ENCODE measurements at places on chromosomes 6 and 20.

DNA sequence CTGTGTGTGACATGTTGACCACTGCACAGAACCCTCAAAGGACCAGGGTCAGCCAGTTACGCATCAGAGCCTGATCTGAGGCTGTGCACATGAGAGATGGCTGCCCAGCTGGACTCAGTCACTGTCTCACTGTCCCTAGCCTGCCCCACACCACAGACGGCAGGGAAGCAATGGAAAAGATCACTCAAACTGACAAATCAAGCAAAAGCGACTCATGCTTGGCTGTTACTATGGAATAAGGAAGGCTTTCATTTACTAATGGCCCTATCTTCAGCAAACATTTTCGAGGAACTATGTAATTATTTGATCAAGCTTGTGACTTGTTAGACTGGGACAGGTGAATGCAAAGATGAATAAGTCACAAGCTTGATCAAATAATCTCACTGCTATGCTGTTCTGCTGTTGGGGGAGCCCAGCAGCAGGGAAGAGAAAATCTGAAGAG is 137.0 kb downstream of the SLC23A2 start:
- DNase-seq: no peak

- DNase-seq: no peak
Observed at GRCh38 chr20:51284871-51285270, 257.6 kb downstream of the NFATC2 start.

GRCh38 chr6:42664718-42665117 is 57.7 kb downstream of the PRPH2 start:
- DNase-seq: no peak

GRCh38 chr20:63376283-63377250 is 15.4 kb upstream of the CHRNA4 start:
- DNase-seq: no peak

- no peak for DNase-seq
Observed at GRCh38 chr20:40797425-40797824, 108.4 kb upstream of the MAFB start.

- DNase-seq: no peak
Observed at GRCh38 chr6:32164295-32164694, at the start of gene EGFL8. Gene EGFL8, plus strand, starts transcription at chr6:32164595. Its CDS starts 1,571 bp downstream, at chr6:32166166.

DNA sequence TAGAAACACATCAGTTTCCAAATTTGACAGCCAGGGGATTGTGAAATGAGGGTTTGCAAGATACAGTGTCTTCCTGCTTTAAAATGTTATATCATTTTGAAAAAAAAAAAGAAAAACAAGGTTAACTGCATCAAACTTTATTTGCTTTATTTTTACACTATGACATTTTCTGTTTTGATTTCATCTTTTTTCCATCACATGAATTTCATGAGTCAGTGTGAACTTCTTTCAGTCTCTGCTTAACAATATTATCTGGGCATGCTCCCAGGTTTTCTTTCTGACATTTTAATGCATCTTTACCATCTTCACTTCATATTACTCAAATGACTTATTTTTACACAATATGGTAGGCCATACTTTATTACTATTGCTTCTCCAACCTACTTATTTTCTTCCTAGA is 1.9 kb downstream of the NCOA7 start:
- DNase-seq: no peak

DNA sequence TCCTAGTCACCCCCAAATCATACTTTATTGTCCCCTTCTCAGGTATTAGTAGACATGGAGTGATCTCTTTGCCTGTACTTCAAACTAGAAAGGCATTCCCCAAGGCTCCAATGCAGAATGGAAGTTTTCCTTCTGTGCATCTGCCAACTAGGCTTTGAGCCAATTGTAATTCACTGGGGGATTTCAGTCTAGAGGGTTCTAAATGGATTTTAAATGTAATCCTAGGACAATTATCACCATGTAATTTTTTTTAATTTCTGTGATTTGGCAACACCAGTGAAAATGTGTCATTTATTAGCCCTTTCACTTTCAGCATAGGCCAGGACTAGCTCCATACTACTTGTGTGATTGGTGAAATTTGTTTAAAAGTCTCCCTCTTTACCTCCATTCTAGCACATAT is 557.6 kb upstream of the MARCKS start:
- DNase-seq: no peak

- no peak for DNase-seq
Observed at GRCh38 chr6:47794577-47795135, 12.8 kb downstream of the OPN5 start.

GRCh38 chr20:42901689-42902440 is 287.8 kb downstream of the PTPRT start:
- DNase-seq: no peak

- no peak for DNase-seq
Observed at GRCh38 chr6:89596484-89596883, 42.1 kb downstream of the LYRM2 start.

DNA sequence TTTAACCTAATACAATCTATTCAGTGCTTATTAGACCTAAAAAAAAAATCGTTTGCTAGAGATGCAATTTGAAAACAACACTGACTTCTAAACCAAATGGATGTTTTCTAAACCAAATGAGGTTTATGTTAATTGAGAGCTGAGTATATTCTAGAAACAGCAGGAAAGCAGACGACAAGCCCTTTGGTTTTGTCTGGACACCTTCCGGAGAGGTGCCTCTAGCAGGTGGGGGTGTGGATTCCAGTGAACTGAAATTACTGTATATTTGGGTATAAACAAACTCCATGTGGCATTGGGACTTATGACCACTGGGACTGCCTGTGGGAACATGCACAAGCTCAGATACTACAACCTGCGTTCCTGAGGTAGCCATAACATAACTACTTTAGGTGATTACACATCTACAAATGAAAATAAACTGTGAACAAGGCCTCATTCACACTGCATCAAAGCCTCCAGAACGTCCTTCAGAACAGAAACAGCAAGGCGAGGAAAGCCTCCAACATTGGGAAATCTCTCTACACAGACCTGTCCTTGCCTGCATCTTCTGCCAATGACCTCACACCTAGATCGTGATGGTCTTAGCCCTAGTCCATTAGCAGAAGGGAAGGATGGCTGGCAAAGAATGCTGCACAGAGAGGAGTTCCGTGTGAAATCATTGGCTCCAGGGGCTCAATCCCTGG is 206.8 kb upstream of the FOXQ1 start:
- no peak for DNase-seq

DNA sequence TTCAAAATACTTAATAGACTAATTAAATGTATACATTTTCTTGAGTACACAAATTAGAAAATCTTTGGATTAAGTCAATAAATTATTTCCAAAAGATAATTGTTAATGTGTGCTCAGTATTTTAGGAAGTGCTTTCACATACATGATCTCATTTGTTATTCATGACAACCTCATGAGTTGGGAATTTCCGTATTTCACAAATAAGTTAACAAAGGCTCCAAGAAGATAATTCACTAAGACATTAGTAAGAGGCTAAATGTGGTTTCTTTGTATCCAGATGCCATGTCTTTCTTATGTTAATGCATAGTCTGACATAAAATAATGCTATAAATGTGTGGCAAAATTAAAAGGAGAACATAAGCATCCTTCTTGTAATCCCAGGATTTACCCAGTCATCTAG is 79.5 kb upstream of the TCF21 start:
- no peak for DNase-seq

DNA sequence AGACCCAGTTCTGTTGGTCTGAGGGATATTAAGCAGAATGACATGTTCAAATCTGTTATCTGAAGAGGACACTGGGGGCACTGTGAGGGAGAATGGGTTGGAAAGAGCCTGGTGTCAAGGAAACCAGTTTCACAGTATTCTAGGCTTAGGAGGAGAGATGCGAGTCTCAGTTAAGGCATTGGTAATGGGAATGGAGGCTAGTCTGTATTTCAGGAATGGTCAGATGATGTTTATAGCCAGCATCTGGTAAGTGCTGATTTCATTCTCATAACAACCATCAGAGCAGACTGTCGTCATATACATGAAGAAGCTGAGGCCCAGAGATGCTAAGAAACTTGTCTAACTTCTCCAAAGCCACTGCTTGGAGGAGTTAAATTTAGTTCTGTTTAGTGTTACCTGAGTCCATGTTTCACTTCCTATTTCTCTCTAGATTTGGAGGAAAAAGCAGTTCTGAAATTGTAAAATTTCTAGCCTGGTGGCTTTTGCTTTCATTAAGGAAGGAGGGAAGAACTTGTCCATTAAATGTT is 242.0 kb downstream of the ARID1B start:
- DNase-seq: no peak

- no peak for DNase-seq
Observed at GRCh38 chr20:57860576-57860975, 150.8 kb upstream of the PMEPA1 start.

GRCh38 chr20:63284083-63284440 is 8.9 kb upstream of the COL20A1 start:
- no peak for DNase-seq

DNA sequence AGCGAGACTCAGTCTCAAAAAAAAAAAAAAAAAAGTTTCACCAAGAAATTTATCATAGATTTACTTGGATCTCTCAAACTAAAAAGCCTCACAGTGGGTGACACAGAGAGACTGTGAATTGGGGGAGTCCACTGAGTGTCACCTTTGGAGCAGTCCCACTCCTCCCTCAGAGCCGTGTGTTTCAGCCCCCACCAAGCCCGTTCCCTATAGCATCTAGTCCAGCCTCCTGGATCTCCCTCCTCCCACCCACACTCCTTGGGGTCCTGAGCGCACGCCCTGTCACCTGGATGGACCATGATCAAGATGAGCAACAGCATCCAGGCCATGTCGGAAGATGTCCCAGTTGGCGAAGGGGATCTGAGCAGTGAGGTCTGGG is 422 bp downstream of the NCR3 start:
- no peak for DNase-seq

GRCh38 chr6:55082021-55082420 is 92.3 kb upstream of the HCRTR2 start:
- no peak for DNase-seq

- no peak for DNase-seq
Observed at GRCh38 chr6:28326371-28326948, 9.5 kb downstream of the ZSCAN31 start.

DNA sequence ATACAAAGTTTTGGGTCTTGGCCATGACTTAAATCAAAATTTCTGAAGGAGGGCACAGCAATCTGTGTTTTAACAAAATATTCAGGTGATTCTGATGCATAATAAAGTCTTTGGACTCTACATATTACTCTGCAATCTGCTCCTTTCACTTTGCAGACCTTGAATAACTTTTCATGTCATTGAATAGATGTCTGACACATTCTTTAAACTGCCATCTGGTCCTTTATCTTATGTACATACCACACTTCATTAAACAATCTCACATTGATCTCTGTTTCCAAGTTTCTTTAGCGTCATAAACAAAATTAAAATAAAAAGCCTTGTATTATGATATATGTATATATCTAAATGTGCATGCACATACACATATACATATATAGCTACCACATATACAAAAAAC is 831.2 kb downstream of the MAFB start:
- DNase-seq: no peak

DNA sequence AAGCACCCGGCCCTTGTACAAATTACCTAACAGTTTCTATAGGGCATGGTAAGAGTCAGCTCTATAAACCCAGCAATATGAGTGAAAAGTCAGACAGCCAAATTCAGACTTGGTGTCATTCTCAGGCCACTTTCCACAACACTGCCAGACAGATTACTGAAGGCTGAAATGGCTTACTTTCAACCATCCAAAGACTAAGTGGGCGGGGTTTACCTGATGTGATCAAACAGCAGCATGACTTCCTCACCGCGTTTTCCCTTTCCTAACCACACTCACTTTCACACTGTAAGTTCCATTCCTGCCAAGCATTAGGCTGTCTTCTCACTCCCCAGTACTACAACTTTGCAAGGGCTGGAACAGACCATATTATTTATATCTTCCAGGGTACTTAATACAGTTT is 85.9 kb downstream of the SMLR1 start:
- no peak for DNase-seq

GRCh38 chr20:50577175-50578018 is 67.2 kb downstream of the PTPN1 start:
- no peak for DNase-seq

DNA sequence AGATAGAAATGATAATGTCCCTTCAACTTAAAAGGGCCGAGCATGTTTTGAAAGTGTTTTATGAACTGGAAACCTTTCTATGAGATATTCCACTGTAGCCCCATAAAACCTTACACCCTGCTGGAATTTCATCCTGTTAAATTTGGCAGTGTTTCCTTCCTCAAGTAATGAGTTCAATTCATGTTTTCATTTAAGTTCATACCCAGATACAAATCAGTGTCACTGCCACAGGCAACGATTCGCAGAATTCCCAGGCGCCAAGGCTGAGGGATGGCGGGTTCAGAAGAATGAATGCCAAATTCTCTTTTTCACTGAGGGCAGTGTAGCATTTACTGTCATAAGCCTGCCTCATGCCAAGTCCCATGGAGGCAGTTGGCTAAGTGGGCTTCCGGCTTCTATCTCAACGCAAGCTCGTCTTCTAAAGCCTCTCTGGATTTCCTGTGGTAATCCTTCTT is 511.8 kb upstream of the ID4 start:
- DNase-seq: no peak

- DNase-seq: no peak
Observed at GRCh38 chr6:46706464-46706863, 18.8 kb downstream of the TDRD6 start.

GRCh38 chr20:13877793-13878192 is 93.0 kb downstream of the NDUFAF5 start:
- DNase-seq: no peak

GRCh38 chr6:136344420-136344819 is 54.8 kb upstream of the BCLAF1 start:
- no peak for DNase-seq

GRCh38 chr20:742156-742555 is 26.1 kb downstream of the SLC52A3 start:
- no peak for DNase-seq

DNA sequence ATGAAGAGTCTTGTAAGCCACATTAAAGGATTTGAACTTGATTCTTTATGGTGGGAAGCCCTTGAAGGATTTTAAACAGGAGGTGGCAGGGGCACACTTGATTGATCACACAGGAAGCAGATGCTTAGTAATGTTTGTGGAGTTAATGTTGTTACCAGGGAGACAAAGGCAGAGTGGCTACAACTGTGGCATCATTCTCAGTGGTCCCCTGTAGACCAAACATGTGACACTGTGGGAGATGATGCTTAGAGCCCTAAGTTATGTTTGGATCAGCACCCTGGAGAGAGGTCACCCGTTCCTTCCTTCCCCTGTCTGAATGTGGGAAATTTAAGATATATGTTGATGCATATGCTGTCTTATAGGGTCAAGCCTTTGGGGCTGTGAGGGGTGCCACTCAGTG is 53.2 kb downstream of the EIF2S2 start:
- DNase-seq: no peak

DNA sequence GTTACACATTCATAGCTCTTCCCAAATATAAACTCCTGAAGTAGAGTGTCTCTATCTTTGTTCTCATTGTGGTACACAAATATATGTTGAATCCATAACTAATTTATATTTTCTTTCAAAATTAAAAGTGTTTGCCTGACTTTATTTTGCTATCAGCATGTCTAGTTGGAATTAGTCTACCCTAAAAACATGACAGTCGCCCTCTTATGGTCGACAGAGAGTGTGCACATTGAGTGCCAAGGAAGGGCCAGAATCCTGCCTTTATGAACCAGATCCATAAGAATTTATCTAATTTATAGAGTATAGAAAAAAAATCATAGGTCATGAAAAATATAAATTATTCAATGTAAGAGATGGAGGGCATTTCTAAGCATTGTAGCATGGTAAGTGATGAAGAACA is 12.3 kb upstream of the DEFB112 start:
- no peak for DNase-seq

All from activated naive CD4-positive, alpha-beta T cell (primary cell).